ENCODE measurements at places on chromosomes 5 and 9. TPM values are rescaled to one million over a fixed set of nuclear protein-coding genes. Genes with fewer than 3 reads are reported as not detected.

- no peak overlapping the region for H3K4me3 ChIP-seq
- H3K4me1 ChIP-seq = peaks cover 19% of the 10 kb centered on the region
- no peaks in the 10 kb centered on the region for H3K36me3 ChIP-seq
- no peak overlapping the region for H3K27ac ChIP-seq
Measured at GRCh38 chr5:149781612-149782011, 51.5 kb downstream of the PPARGC1B start.

Gene KIF4B
- total RNA-seq = not detected

Gene PCDHA1
- total RNA-seq = not detected

GRCh38 chr5:168455201-168455600, 31.1 kb upstream of the RARS1 start:
- no peak for DNase-seq
- peaks cover 12% of the 10 kb centered on the region for H3K36me3 ChIP-seq
- H3K4me1 ChIP-seq = no peaks in the 10 kb centered on the region
- no peak overlapping the region for H3K27ac ChIP-seq

- no peak for DNase-seq
- H3K4me1 ChIP-seq = no peaks in the 10 kb centered on the region
- no peak overlapping the region for H3K27ac ChIP-seq
- no peak overlapping the region for H3K4me3 ChIP-seq
Measured at GRCh38 chr5:36215910-36216309, 25.8 kb downstream of the NADK2 start.

- no peak overlapping the region for H3K4me3 ChIP-seq
- peaks cover 46% of the 10 kb centered on the region for H3K36me3 ChIP-seq
- H3K27me3 ChIP-seq = no peaks in the 10 kb centered on the region
- no peak for DNase-seq
- no peaks in the 10 kb centered on the region for H3K4me1 ChIP-seq
Measured at GRCh38 chr5:75356719-75357118, 19.7 kb downstream of the HMGCR start.

Gene AFAP1L1
- 19.6 TPM for total RNA-seq

- H3K4me1 ChIP-seq = no peaks in the 10 kb centered on the region
- H3K27ac ChIP-seq = no peak overlapping the region
- no peak overlapping the region for H3K4me3 ChIP-seq
- H3K36me3 ChIP-seq = no peaks in the 10 kb centered on the region
- no peak for DNase-seq
Measured at GRCh38 chr5:137155261-137156000, 343.7 kb downstream of the SPOCK1 start.

Gene ZCCHC7
- 6.5 TPM for total RNA-seq

GRCh38 chr9:130576176-130576575, 3.2 kb upstream of the FUBP3 start:
- no peaks in the 10 kb centered on the region for H3K27me3 ChIP-seq
- H3K27ac ChIP-seq = no peak overlapping the region
- no peaks in the 10 kb centered on the region for H3K36me3 ChIP-seq
- DNase-seq = no peak
- no peak overlapping the region for H3K4me3 ChIP-seq
- peaks cover 15% of the 10 kb centered on the region for H3K4me1 ChIP-seq

DNA sequence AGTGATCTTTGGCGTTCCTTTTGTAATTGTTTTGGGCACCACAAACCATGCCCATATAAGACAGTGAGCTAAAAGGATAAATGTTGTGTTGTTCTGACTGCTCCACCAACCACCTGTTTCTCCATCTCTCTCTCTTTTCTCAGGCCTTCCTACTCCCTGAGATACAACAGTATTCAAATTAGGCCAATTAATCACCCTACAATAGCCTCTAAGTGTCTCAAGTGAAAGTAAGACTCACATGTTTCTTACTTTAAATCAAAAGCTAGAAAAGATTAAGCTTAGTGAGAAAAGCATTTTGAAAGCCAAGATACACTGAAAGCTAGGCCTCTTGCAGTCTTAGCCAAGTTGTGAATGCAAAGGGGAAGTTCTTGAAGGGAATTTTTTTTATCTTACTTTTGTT, 268.8 kb upstream of the NREP start:
- no peaks in the 10 kb centered on the region for H3K36me3 ChIP-seq
- H3K4me3 ChIP-seq = no peak overlapping the region
- no peaks in the 10 kb centered on the region for H3K27me3 ChIP-seq
- no peak overlapping the region for H3K27ac ChIP-seq
- no peak for DNase-seq

DNA sequence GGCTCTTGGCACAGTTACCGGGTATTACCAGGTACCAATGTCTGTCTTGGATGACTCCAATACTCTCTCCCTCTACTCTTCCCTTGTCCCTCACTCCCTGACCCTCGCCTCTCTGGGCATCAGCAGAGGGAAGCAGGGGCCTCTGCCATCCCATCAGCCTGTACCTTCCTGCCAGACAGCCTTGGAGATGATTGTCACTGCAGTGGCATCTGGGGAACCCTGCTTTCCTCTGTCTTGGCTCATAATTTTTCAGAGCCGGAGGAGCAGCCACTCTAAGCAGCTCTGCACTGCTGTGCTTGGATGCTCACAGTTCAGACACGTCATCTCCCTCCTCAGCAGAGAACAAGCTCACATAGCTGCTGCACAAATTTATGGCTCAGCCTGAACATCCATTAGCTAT, 274.1 kb downstream of the SMARCA2 start:
- H3K27me3 ChIP-seq = no peaks in the 10 kb centered on the region
- DNase-seq = no peak
- H3K4me1 ChIP-seq = peaks cover 6% of the 10 kb centered on the region
- no peak overlapping the region for H3K27ac ChIP-seq

GRCh38 chr5:119789406-119790117, 160.2 kb downstream of the FAM170A start:
- no peak overlapping the region for H3K4me3 ChIP-seq
- DNase-seq = no peak
- H3K27ac ChIP-seq = no peak overlapping the region
- H3K36me3 ChIP-seq = no peaks in the 10 kb centered on the region
- H3K27me3 ChIP-seq = no peaks in the 10 kb centered on the region

- no peaks in the 10 kb centered on the region for H3K36me3 ChIP-seq
- no peak for DNase-seq
- no peak overlapping the region for H3K4me3 ChIP-seq
- no peaks in the 10 kb centered on the region for H3K27me3 ChIP-seq
- H3K4me1 ChIP-seq = peaks cover 22% of the 10 kb centered on the region
Measured at GRCh38 chr5:57408714-57409113, 73.9 kb downstream of the ACTBL2 start.

Gene LAMC3
- total RNA-seq = 4.6 TPM

Gene FOXD4L3
- total RNA-seq = not detected

DNA sequence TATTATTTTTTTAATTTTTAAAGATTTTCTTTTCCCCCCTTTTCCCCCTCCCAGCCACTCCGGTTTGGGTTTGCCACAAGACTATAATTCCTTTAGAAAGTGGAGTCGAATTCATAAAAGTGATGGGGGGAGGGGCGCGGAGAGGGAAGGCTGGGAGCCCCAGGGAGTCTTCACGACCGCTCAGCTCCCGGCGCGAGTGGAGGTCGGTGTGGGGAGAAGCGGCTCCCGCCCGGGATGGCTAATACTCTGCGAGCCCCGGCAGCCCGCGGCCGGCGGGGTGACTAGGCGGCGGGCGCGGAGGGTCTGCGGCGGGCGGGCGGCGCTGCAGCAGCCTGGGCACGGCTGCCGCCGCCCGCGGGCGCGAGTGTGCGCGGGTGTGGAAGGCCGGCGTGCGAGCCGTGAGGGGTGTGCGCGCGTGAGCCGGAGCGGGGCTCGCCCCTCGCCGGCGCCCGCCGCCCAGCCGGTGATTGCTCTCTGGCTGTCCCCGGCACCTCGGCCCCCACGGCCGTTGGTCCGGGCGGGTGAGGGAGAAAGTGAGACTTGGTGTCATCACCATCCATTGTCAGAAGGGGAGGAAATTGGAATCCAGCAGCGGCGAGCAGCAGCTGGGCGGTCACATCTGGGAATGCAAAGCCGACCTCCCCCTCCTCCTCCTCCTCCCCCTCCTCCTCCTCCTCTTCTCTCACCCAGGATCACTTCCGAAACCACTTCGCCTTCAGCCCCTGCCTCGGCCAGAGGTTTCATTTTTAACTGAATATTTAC, at the start of gene PARP8:
Gene PARP8 (plus strand): TSS at position 377 of the 762 bp plus-strand sequence. CDS start 459 bp downstream, outside the sequence.
- peaks cover 16% of the 10 kb centered on the region for H3K27me3 ChIP-seq
- H3K27ac ChIP-seq = no peak within 1 kb of the TSS
- no peak for DNase-seq
- H3K4me1 ChIP-seq = no peaks in the 10 kb centered on the region
- H3K36me3 ChIP-seq = no peaks in the 10 kb centered on the region
- peak within 1 kb of the TSS; percentile 66 for H3K4me3 ChIP-seq

DNA sequence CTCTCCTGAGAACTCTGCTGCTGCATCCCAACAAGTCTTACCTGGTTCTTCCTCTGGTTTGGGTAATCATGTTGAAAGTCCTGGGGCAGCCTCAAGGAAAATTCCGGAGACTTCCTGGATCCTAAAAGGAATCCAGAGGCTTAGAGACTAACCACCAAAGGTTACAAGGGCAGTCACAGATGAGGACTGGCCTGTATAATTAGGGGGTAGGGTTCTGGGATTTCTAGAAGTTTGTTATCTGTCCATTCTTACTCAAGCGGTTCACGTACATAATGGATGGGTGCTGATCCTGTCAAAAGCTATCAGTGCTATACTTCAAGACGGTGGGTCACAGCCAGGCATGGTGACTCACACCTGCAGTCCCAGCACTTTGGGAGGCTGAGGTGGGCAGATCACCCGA, 51.4 kb upstream of the EPB41L4B start:
- no peak for DNase-seq
- no peaks in the 10 kb centered on the region for H3K27me3 ChIP-seq

GRCh38 chr5:74576941-74577456, 63.5 kb downstream of the ENC1 start:
- H3K27me3 ChIP-seq = no peaks in the 10 kb centered on the region
- no peak overlapping the region for H3K27ac ChIP-seq
- DNase-seq = no peak
- H3K4me1 ChIP-seq = peaks cover 22% of the 10 kb centered on the region

DNA sequence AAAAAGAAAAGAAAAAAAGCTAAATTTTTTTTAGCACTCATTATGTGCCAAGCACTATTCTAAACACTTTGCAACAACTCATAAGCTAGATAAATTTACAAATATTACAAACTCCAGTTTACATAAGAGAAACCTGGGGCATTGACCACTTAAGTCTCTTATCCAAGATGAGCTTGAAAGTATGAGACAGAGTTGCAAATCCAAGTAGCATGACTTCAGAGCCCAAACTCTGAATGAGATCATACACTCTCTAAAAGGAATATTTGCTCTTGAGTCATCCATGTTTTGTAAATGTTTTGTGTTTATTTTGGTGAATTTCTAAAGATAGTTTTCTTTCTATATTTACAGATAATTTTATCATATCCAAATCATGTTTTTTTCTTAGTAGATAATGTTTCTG, 4.0 kb upstream of the SHOC1 start:
- H3K27me3 ChIP-seq = no peaks in the 10 kb centered on the region
- no peak overlapping the region for H3K4me3 ChIP-seq
- peak; percentile 42 for DNase-seq
- H3K4me1 ChIP-seq = no peaks in the 10 kb centered on the region
- H3K36me3 ChIP-seq = no peaks in the 10 kb centered on the region

GRCh38 chr9:4573634-4574389, 83.5 kb downstream of the SLC1A1 start:
- no peak overlapping the region for H3K27ac ChIP-seq
- no peaks in the 10 kb centered on the region for H3K36me3 ChIP-seq
- H3K4me3 ChIP-seq = no peak overlapping the region
- DNase-seq = no peak

Gene SIT1
- not detected for total RNA-seq

GRCh38 chr9:2602704-2603116, 18.9 kb upstream of the VLDLR start:
- H3K27me3 ChIP-seq = peaks cover 5% of the 10 kb centered on the region
- no peak for DNase-seq
- no peak overlapping the region for H3K4me3 ChIP-seq
- H3K4me1 ChIP-seq = no peaks in the 10 kb centered on the region

DNA sequence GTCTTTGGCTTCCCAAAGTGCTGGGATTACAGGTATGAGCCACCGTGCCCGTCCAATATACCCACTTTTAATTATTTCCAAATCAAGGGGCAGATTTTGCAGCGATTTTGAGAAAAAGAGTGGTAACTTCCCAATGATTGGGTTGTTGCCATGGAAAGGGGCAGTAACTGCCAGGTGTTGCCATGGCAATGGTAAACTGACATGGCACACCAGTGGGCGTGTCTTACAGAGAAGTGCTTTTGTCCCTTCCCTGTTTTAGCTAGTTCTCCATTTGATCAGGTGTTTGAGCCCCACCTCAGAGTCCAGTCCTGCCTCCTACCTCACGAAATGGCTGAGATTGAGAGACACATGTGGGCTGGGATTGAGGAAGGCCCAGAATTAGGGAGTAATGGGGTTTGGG, 86.3 kb upstream of the IER5L start:
- no peaks in the 10 kb centered on the region for H3K36me3 ChIP-seq
- H3K27ac ChIP-seq = no peak overlapping the region
- no peak for DNase-seq
- H3K4me1 ChIP-seq = no peaks in the 10 kb centered on the region

Gene IFNK
- total RNA-seq = not detected

GRCh38 chr9:112193572-112194288, 18.6 kb upstream of the SUSD1 start:
- H3K27me3 ChIP-seq = no peaks in the 10 kb centered on the region
- DNase-seq = no peak
- H3K4me1 ChIP-seq = no peaks in the 10 kb centered on the region
- no peak overlapping the region for H3K27ac ChIP-seq
- H3K4me3 ChIP-seq = no peak overlapping the region

Gene RMRP
- total RNA-seq = 23,421 TPM

GRCh38 chr5:151150471-151151262, 6.9 kb downstream of the ANXA6 start:
- no peak for DNase-seq
- H3K4me3 ChIP-seq = no peak overlapping the region
- no peaks in the 10 kb centered on the region for H3K36me3 ChIP-seq
- peaks cover 6% of the 10 kb centered on the region for H3K4me1 ChIP-seq
- H3K27ac ChIP-seq = no peak overlapping the region
- no peaks in the 10 kb centered on the region for H3K27me3 ChIP-seq

DNA sequence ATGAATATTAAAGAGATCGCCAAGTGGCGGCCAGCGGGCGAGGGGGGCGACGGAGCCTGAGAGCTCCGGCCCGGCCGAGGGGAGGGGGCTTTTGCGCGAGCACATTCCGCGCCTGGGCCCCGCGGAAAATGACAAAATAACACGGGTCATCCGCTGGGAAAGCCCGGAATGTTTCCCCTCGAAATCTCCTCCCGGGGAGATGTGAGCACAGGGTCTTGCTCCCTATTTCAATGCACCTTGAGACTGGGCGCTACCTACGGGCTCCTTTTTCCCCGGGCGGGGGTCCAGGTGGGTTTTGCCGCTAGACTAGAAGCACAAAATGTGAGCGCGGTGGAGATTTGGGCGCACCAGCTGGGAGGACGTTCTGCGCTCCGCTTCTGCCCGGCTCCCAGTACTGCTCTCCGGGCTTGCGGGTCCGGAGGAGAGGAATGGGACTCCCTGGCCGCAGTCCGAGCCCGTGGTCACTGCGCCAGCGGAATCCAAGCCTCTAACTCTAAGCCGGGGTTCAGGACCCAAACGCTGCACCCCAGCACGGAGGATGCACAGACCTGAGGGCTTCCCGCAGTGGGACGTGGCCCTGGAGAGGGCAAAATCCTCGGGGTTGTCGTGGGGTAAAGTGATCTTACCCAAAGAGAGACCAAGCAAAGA, 2.8 kb upstream of the PRDM12 start:
- H3K4me1 ChIP-seq = no peaks in the 10 kb centered on the region
- no peak overlapping the region for H3K4me3 ChIP-seq
- no peak overlapping the region for H3K27ac ChIP-seq
- no peak for DNase-seq
- peaks cover 40% of the 10 kb centered on the region for H3K27me3 ChIP-seq

All from PC-3 (cell line).